GM06990 (cell line): ENCODE measurements at places on chromosomes 2 and 18.

GRCh38 chr18:67179726-67180125 lies 336.8 kb downstream of the DSEL start:
- DNase-seq: no peak

DNA sequence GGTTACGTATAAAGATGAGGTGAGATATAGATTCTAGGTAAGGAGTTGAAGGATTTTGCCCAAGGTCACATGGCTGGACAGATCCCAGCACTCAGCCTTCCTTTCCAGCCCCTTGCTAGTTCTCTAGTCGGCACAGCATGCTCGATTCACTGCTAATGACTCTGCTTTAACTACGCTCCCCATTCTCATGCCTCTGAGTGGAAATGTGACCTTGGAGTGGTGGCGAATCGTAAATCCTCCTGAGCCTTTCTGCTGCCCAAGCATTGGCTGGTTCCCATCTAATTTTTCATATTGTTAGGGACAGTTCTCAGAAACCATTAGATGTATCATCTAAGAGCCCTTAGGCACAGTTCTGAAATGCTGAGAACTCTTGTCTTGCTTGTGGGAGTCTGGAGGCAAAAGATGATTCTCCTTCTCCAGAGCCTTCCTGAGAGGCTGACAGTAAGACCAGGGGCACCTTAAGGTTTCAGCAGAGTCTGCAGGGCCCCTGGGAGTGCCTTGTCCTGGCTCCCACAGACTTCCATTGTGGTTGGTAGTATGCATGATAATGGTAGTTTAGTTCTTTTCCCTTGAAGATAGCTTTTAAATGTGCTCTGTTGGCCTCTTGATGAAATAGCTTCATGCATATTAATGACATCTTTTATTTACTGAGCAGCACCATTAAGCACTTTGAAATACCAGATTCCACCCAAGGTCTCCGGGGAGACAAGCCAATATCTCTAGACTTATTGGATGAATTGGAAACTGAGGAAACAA lies 377.8 kb upstream of the SLC14A2 start:
- no peak for DNase-seq

DNA sequence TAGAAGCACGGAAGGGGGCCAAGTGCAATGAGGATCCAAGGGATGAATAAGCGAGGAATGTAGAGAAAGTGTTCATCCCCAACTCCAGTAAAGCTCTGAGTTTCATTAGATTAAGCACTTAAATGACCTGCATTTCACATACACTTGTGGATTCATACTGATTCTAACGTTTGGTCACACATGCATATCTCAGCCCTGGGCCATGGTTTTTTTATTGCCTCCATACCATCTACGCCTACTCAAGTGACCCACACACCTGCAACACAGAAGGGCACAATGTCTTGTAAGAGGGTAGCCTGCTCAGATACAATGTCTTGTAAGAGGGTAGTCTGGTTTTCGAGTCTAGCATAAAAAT lies 566 bp upstream of the MRPS5 start:
- DNase-seq: no peak

GRCh38 chr2:237181844-237182243 lies 96.2 kb downstream of the COPS8 start:
- no peak for DNase-seq

DNA sequence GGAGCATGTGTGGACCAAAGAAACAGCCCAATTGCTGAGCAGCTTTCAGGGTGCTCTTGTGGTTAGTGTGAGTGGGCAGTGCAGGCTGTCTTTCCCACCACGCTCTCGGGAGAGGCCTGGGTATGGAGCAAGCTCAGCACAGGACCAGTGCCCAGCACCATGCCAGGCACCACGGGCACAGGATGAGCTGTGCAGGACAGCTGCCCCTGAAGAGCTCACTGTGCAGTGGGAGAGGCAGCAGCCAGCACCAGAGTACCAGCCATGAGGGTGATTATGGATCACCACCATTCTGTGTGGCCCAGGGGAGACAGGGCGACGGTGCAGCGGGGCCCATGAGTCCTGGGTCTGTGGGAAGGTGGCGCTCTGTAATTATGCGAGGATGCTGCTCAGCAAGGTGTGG lies 29.7 kb upstream of the FAHD2A start:
- DNase-seq: no peak

DNA sequence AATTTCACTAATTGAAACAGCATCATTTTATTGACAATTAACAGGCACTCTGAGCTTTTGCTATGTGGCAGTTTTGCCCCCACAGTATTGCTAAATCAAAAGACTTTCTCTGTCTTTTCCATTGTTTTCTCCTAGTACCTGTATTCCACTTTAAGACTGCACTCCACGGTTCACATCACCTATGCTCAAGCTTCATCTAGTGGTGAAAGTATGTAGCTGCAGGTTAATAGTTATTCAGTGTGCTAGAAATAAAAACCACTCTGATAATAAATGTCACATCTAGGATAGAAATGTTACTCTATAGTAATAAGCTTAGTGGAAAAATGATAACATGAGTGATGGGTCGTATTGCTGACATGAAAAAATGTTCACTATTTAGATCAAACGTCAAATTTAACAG lies 24.6 kb downstream of the ARL6IP6 start:
- no peak for DNase-seq

DNA sequence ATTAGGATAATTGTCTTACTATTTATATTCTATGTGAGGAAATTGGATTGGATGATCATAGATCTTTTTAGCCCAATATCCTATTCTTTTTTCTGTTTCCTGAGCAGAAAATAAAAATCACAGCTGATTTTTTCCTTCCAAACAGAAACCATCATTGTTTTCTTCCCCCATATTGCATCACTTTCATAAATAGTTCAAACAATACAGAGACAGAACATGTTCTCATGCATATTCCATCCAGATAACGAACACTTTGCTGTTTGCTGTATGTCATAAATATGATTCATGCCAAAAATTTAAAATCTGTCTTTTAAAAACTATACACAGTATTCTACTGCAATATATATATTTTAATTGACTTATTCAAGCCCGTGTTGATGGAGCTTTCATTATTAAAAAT lies 22.0 kb upstream of the RALBP1 start:
- DNase-seq: no peak

GRCh38 chr2:151757861-151758260 lies 23.6 kb upstream of the NEB start:
- DNase-seq: no peak

DNA sequence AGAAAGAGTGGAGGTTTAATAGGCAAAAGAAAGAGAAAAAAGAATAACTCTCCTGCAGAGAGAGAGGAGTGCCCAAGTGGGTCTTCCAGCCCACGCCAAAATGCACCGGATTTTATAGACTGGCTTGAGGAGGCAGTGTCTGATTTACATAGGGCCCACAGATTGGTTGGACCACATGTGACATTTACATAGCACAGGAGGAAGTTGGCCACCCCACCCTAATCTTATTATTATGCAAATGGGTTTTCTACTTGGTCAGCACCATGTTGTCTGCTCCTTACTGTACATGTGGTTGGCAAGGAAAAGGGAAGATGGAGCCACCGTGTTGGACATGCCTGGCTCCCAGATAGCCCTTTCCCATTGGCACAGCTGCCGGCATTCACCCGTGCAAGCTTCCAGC lies 56.8 kb downstream of the SP110 start:
- DNase-seq: no peak

DNA sequence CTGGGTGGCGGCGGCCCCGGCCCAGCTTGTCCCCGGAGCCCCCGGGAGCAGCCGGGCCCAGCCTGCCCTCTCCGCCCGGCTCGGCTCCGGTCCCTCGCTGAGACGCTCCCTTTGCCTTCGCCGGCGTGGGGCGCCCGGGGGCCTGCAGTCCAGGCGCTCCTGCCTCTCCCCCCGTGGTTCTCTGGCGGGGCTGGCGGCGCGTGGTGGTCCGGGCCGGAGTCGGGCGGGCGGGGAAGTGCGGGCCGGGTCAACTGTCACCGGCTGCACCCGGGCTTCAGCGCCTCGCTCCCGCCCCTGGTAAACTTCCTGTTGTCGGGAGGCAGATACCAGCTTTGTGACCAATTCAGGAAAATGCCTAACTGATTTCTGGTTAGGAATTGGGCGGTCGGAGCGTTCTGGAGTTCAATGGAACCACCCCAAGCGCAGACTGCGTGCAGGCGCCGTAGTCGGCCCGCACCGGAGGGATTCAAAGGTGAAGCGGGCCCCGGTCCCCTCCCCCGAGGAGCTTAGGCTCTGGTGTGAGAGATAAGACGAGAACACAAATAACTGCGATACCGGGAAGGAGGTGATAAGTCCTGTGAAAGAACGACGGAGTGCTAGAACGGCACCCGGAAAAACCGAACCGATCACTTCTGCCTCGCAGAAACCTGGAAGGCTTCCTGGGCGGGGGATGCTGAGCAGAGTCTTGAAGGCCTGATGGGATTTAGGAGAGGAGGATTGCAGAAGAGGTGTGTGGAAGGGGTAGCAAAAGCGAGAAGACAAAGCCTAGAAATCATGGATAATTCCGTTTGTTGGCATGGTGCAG lies 891 bp downstream of the CAB39 start:
- DNase-seq: peak; percentile 53

DNA sequence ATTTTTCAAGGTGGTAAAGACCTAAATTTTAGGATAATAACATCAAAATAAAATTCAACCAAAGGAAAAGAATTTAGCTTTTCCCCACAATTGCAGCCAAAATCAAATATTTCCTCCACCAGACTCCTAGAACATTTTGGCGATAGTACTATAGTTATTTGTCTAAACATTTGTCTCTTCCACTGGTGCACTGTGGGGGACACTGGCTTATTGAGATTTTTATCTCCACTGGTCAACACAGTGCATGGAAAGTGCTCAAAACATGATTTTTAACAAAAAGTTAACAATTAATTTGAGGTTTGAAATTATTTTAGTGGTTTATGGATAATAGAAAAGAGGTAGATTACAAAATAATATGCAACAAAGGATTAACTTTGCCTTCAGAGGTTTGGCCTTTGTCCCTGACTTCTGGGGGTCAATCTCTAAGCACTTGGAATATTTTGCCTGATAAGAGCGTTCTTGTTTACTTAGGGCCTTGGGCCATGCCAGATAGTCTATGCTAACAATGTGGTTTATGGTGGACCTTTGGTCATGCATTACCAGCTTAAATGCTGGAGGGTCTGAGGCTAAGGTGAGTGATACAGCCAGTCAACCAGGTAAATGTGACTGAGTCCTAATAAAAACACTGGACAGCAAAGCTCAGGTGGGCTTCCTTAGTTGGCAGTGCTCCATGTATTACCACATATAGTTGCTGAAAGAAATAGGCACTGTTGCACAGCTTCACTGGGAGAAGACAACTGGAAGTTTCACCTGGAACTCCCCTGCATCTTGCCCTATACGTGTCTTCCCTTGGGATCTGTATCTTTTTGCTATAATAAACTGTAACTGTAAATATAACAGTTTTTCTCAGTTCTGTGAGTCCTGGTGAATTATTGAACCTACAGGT lies 67.2 kb upstream of the SATB2 start:
- DNase-seq: no peak

- DNase-seq: no peak
Observed at GRCh38 chr2:98818164-98818563, 87.2 kb upstream of the MGAT4A start.

GRCh38 chr2:228649447-228649846 lies 468.0 kb upstream of the SPHKAP start:
- DNase-seq: no peak

DNA sequence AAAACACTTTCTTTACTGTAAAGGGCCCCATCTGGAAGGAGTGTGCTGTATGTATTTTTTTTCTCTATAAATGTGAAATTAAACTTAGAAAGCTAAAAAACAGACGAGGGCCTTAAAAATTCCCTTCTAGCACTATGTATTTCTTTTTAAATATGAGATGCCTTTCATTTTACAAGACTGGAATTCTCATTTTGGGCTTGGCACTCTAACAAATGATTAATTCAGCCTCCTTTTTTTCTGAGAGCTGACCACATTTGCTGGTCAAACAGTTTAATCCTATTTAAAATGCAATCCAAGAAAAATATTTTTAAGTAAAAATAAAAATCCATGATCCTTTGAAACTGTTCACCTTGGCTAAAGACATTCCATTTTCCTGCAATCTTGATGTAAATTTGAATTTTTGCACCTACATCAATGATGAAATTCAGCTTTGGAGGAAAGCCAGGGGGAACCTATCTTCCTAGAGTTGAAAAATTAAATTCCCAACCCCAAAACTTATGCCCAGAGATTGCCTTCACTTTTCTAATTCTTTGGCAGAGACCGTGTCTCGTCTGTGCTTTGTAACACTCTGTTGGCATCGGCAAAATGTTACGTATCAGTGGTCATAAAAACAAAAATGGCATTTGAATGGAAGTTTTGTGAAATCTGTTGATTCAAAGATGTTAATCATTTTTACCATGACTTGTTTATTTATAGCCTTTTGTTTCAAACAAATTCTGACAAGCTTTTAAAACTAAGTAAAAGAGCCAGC lies 284.5 kb downstream of the ZNF521 start:
- DNase-seq: no peak

DNA sequence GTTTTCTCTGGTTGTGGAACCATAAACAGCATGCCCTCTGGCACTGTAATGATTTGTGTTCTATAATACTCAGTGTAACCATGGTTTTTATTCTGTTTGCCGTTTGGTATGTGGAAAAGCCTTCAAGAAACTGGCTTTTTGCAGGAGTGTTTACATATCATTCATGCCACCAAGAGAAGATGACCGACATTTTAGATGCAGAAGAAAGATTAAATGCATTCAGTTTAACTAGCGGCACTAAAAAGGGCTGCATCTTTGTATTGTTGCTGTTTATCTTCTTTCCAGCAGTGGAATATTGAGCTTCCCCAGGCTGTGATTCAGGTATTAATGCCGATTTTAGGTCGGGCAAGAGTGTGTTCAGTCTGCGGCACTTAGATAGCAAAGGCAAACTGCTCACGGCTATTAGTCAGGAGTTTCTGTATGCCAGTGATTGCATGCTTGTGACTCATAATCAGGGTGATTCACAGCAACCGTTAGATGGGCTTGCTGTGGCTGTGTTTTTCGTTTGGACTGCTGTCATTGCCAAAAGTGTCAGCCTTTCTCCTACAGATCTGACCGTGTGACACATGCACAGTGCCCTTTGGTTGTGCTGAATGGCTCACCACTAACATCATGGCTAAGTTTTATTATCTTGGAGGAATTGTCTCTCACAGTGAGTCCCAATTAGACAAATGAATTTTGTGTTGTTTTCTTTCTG lies 479.7 kb downstream of the PARD3B start:
- DNase-seq: no peak

DNA sequence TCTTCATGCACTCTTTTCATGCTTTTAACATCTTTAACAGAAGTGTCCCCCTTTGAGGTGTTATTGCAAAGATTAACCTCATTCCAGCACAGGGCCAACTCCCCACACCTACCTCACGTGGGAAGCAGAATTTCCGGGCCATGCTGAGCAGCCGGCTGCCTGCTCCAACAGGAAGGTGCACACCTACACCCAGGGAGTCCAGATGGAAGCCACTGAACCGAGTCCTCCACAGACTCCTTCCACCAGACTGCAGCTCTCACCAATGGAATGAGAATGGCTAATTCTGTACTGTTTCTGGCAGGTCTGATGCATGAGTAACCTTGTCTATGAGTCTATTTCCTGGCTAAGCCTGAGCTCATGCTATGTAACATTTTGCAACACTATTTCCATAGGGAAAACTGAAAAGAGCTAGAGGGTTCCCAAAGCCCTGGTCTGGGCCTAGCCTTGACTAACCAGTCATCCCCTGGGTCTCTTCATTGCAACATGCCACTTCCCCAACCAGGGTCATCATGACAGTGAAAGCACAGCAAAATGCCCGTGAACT lies 11.0 kb downstream of the ERFE start:
- DNase-seq: no peak

GRCh38 chr2:85458601-85459563 lies 40.4 kb downstream of the SH2D6 start:
- DNase-seq: no peak
